ENCODE measurements at places on chromosomes 1 and 21.
A peak's percentile ranks its signal among the peaks of the same experiment; 100 is the strongest.

DNA sequence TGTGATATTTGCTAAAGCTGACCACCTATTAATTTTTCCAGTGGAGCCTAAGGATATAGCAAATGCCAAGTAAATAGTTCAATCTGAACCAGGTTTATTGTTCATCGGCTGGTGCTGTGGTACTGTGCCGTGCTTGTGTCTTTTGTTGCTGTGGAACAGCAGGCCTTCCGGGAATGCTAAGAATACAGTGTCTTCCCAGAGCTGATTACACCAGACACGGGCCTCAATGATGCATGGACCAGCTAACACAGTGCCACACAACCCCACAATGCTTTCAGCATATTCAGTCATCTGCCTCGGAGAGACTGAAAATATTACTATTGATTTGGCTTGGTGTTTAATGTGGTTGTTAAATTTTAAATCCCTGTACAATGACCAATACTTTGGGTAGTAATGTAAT is 415.4 kb downstream of the PTBP2 start:
- no peak for DNase-seq

DNA sequence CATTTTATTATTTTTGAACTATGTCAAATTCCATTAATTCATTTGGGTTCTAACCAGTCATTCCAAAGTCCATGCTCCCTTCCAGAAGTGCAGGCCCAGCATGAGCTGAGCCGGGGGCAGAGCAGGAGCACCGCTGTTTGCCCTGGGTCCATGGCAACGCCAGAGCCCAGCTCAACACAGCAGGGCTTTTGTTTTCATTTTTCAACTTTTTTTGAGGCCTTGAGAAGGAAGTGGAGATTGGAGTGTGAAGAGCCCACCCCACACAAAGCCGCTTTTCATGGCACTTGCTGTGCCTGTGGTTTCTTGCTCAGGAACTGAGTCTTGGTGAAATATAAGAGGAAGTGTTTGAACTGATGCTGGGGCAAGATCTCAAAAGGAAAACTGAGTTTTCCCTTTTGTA is 13.2 kb upstream of the PRMT2 start:
- peak; percentile 86 for DNase-seq

- DNase-seq, result no peak
Observed at GRCh38 chr1:4668743-4669700, 14.6 kb downstream of the AJAP1 start.

DNA sequence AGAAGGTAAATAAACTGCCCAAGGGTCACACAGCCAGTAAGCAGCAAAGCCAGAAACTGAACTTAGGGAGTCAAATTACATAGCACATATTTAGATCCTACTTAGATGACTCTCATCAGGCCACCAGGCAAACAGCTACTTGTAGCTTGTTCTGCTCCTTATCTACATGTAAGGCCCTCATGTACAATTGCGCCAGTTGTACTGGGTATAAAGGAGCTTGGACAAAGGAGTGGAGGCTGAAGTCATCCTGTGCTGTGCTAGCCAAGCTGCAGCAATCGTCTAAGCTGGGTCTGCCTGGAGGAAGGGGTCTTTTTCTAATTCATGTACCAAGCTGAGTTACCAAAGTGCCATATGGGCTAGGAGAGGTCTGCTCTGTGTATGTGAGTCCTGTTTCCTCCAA is 12.8 kb downstream of the ETNK2 start:
- no peak for DNase-seq

GRCh38 chr21:43956670-43957035 is 55.5 kb upstream of the TRAPPC10 start:
- no peak for DNase-seq

DNA sequence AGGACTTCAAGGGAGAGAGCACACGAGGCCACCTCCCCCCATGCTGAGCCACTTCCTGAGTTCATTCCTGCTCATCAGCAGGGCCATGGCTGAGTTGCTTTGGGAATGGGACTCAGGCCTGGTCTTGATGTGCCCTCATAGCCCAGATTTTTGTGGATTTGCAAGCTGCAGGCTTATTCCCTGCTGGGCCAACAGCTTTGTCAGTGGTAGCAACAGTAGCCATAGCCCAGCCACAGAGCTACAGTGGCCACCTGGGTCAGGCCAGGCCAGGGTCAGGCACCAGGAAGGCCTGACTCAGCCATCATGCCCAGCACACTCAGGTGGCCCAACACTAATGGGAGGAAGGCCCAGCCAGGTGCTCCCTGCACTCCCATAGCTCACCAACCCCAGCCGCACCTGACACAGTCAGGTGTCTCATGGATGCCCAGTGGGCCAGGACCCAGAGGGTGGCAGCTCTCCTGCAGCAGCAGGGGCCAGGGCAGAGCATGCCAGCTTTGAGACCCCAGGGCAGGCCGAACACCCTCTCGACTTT is 33.5 kb downstream of the EPHA2 start:
- no peak for DNase-seq

DNA sequence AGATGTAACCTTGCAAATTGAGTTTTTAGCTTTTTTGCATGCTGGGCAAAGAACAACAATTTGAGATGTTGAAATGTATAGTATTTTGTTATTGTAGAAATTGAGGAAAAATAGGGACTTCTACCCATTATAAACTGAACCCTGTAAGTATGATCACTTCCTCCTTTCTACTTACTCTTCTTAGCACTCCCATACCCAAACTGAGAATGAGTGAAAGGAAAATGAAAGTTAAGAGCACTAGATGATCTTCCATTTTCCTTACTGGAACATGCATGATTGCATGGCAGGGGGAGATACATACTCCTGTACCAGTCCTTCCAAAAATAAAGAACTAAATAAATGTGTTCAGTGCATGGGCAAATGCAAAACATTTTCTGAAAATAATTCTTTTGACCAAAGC is 107.4 kb upstream of the KIAA1614 start:
- DNase-seq, result no peak

DNA sequence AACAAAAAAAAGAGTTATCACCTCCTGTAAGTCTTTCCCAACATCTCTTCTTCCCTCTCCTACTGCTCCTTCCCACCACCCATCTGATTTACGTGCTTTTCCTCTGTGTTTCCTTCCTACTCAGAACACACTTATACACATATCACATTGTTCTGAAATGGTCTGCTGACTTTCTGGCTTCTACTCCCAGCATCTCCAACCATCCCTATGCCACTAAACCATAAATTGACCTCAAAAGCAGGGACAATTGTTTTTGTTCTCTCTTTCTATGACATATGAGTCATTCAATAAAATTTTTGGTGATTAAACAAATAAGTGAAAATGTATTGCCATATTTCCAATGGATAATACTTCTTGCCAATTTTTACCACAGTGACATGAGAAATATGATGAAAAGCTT is 8.2 kb downstream of the GOLPH3L start:
- peak; percentile 37 for DNase-seq

GRCh38 chr1:4931486-4931885 is 277.1 kb downstream of the AJAP1 start:
- no peak for DNase-seq

- no peak for DNase-seq
Observed at GRCh38 chr1:183925947-183926346, 111.6 kb downstream of the COLGALT2 start.

- DNase-seq, result no peak
Observed at GRCh38 chr1:58183286-58183685, 363.2 kb downstream of the OMA1 start.

DNA sequence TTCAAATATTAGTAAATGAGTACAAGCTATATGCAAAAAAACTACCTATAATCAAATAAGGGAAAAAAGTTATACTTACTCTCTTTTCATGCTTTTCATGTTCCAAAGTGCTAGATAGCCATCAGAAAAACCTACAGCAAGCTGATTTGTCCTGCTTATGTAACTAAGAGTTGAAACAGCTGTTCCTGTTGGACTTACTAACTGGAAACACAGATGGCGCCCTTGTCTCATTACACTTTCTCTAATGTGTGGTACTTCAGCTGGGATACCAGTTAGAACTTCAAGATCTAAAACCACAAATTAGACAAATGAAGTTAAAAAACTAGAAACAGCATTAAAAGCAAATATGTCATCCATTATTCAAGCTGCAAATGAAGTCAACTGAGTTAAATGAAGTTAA is 24.3 kb downstream of the AHCTF1 start:
- peak; percentile 74 for DNase-seq

- no peak for DNase-seq
Observed at GRCh38 chr1:64484651-64485050, 14.7 kb downstream of the CACHD1 start.
